Fibroblast of lung (primary cell): ENCODE measurements at places on chromosomes 2 and 18. TPM values are rescaled to one million over a fixed set of nuclear protein-coding genes. Genes with fewer than 3 reads are reported as not detected.

Gene KLHL41
- polyA plus RNA-seq, result 0.42 and 1.2 TPM in 2 replicates

Gene NDUFAF7
- 12.8 and 16.8 TPM in 2 replicates for polyA plus RNA-seq

Gene GALNT13
- polyA plus RNA-seq, result not detected in 2 replicates

Gene LBX2
- 0.52 and 0.69 TPM in 2 replicates for polyA plus RNA-seq

Gene CNDP1
- polyA plus RNA-seq, result not detected in 2 replicates

Gene NABP1
- 64.2 and 123 TPM in 2 replicates for polyA plus RNA-seq

Gene PROC
- not detected in 2 replicates for polyA plus RNA-seq

Gene SETBP1
- 1.9 and 5.4 TPM in 2 replicates for polyA plus RNA-seq

Gene ABHD3
- 5.1 and 6.3 TPM in 2 replicates for polyA plus RNA-seq

Gene RAMP1
- 3.2 and 3.3 TPM in 2 replicates for polyA plus RNA-seq

DNA sequence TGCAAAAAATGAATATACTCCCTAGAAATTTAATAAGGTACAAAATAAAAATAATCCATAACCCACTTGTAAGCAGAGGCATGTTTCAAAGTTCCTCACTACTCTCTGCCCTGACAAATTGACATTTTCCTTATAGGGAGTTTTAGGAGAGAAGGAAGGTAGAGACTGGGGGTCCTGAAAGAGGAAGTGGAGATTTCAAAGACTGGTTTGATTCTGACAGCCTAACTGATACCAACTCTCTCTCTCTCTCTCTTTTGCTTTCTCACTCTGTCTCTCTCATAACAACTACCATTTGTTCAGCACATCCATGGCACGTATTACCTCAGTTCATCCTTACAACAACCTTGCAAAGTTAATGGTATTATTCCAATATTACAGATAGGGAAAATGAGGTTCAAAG, 18.6 kb downstream of the FZD7 start:
- no peak for DNase-seq
- H3K4me3 ChIP-seq, result no peak overlapping the region
- no peaks in the 10 kb centered on the region for H3K36me3 ChIP-seq

DNA sequence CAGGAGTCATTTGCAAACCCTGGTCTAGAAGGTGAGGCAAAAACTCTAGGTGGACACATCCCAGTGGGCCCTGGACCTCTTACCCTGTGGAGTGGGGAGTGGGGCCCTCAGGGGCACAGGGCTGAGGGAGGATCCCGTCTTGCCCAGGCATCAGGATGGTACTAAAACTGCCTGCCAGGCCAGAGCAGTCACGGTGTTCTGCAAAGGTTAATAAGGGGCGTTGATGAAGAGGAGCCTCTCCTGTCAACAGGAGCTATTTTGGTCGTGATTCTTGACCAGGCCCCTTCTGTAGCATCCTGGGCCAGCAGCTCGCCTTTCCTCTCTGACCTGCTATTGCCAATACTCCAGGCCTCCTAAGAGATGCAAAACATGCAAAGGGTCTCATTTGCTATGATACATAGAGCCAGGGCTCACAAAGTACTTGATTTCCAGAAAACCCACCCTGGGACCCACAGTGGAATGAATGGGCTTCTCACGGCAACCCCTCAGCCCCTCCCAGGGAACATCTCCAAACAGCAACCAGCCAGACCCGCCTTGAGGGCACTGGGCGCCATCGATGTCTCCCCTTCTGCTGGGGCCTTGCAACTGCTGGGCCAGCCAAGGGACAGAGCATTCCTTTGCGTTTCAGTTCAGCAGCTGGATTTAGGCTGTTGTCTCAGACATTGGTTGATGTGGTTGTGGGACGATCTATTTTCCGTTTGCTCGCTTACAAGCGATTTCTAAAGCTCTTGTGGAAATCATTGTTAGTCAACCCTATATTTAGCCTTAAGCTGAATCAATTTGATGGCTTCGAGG, 111.1 kb downstream of the PDCL3 start:
- no peak for DNase-seq
- no peak overlapping the region for H3K4me3 ChIP-seq
- H3K27me3 ChIP-seq, result peaks cover 7% of the 10 kb centered on the region
- no peak overlapping the region for H3K27ac ChIP-seq
- no peaks in the 10 kb centered on the region for H3K36me3 ChIP-seq
- no peaks in the 10 kb centered on the region for H3K4me1 ChIP-seq

DNA sequence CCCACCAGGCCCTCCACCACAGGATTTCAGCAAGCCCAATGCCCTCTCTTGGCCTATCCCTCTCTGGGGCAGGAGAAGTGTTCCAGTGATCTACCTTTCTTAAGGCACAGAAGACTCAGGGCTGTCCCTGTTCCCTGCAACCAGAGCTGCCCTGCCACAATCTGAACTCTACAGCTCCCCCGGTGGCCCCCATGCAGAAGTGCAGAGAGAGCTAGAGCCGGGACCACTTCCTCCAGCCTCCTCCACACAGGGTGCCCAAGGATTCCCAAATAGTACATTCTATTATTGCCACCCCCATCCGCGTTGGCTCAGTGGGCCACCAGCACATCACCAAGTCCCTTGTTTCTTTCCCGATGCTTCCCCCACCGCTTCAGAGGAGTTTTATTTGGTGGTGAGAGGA, 114.8 kb upstream of the PTPRM start:
- H3K4me1 ChIP-seq, result no peaks in the 10 kb centered on the region
- H3K4me3 ChIP-seq, result no peak overlapping the region
- H3K36me3 ChIP-seq, result no peaks in the 10 kb centered on the region
- no peaks in the 10 kb centered on the region for H3K27me3 ChIP-seq
- H3K27ac ChIP-seq, result no peak overlapping the region
- DNase-seq, result no peak

DNA sequence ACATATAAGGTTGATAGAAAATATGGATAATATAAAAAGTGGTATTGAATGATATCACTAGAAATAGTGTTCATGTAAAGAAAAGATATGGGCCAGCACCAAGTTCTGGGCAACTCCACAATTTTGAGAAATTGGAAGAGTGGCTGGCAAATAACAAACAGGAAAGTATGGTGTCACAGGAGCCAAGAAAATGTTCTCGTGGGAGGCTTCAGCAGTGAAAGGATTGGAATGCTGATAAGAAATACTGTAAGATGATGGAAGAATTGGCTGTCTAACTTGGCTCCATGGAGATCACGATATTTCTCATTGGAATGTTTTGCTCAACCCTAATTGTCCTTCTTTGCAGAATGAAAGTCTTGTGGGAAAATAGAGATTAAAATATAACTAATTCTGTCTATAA, 856.8 kb downstream of the DPP10 start:
- DNase-seq, result no peak
- H3K27me3 ChIP-seq, result no peaks in the 10 kb centered on the region
- H3K27ac ChIP-seq, result no peak overlapping the region
- H3K36me3 ChIP-seq, result no peaks in the 10 kb centered on the region
- no peaks in the 10 kb centered on the region for H3K4me1 ChIP-seq
- H3K4me3 ChIP-seq, result no peak overlapping the region

- no peak for DNase-seq
- peaks cover 82% of the 10 kb centered on the region for H3K27me3 ChIP-seq
- no peaks in the 10 kb centered on the region for H3K36me3 ChIP-seq
- no peak overlapping the region for H3K4me3 ChIP-seq
Measured at GRCh38 chr2:181682026-181682789, 1.9 kb upstream of the NEUROD1 start.

DNA sequence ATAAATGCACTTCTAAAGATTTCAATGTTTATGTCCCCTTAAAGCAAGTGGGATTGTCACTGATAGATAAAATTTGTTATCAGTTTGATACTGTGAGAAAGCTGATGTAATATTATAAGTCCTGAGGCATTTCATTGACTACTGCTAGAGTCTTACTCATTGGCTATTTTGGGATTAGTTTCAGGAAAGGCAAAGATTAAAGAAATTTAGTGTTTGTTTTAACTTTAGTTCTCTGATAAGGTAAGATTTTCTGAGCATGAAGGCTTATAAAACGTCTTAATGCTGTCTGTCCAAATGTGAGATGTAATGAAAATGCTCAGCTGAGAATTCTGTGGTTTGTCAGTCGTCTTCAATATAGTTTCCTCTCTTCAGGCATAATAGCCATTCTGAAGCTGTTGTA, 886.4 kb upstream of the CDH2 start:
- no peak overlapping the region for H3K27ac ChIP-seq
- no peaks in the 10 kb centered on the region for H3K4me1 ChIP-seq
- H3K4me3 ChIP-seq, result no peak overlapping the region
- no peaks in the 10 kb centered on the region for H3K27me3 ChIP-seq

DNA sequence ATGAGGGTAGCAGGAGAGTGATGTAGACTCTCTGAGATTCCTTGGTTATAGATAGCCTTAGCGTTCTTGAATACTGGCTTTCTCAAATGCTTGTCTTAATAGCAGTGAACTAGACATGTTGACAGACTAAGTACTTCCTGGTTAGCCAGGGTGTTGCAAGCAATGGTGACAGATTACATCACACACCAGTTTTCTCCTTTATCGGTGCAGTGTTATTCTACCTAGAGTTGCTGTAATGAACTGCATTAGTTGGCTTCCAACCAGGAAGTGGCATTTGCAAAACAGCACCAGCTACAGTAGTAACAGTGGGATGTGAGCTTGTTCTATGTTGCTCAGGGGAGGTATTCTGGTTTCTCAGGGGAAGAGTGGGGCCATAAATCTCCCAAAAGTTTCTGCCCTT, 582.2 kb upstream of the DDX18 start:
- no peaks in the 10 kb centered on the region for H3K27me3 ChIP-seq
- no peak overlapping the region for H3K4me3 ChIP-seq
- no peak for DNase-seq
- no peaks in the 10 kb centered on the region for H3K36me3 ChIP-seq

DNA sequence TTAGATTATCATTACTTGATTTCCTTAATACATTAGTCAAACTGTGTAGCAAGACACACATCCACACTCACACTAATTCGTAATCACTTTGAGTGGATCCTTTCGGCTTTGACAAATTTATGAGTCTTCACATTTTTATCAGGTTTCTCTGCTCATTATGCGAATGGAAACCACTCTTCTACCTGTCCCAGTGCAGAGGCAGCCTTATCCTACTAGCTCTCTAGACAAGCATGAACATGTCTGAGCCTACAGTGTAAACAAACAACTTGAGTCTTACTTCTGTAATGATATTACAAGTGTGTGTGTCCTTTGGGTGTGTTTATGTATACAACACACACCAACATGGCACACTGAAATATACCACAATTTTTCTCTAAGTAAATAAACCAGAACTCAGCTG, 361.9 kb upstream of the CHST9 start:
- no peaks in the 10 kb centered on the region for H3K4me1 ChIP-seq
- H3K36me3 ChIP-seq, result no peaks in the 10 kb centered on the region
- DNase-seq, result no peak
- no peak overlapping the region for H3K4me3 ChIP-seq
- no peaks in the 10 kb centered on the region for H3K27me3 ChIP-seq

DNA sequence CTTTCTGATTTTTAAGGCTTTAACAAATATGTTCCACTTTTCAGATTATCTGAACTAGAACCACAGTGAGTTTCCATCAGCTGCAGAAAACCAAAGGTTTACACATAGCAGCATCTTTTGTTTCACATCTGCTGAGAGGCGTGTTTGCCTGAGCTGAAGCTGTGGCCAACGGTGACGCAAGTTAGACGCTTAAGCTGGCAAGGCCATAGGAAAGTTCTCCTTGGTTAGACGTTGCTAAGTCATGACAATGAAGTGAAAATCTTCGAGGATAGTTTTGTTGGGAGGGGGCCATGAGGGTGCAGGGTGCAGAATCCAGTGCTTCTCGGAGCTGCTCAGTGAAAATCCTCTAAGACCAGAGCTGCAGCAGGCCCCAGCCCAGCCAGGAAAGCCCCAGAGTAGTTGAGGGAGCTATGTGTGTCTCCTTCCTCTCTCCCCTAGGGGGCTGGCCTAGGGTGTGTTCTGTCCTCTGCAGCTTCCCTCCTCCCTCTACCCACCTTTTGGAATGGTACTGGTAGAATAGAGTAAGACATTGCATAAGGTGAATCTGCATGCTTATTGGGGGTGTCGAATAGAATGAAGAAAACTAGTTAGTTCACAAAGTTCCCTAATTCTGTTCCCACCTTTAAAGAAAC, 105.4 kb downstream of the FHOD3 start:
- peak; percentile 11 for DNase-seq
- no peak overlapping the region for H3K4me3 ChIP-seq
- no peaks in the 10 kb centered on the region for H3K36me3 ChIP-seq
- H3K27ac ChIP-seq, result no peak overlapping the region

DNA sequence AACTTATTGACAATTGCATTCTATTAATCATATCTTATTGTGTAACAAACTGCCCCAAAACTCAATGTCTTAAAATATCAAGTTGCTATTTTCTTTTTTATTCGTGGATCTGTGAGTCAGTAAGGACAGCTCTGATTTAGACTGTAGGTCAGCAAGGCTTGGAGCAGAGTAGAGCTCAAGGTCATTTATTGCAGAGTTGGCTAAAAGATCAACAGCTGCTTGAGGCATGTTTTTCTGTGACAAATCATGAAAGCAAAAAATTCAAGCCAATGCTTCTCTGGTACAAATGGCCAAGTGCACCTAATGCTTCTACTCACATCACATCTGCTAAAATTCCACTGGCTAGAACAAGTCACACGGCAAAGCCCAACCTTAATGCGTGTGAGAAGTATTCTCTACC, 497.7 kb upstream of the LRATD1 start:
- H3K27ac ChIP-seq, result no peak overlapping the region
- no peaks in the 10 kb centered on the region for H3K27me3 ChIP-seq

- H3K4me1 ChIP-seq, result peaks cover 3% of the 10 kb centered on the region
- H3K4me3 ChIP-seq, result no peak overlapping the region
- no peak overlapping the region for H3K27ac ChIP-seq
- H3K36me3 ChIP-seq, result no peaks in the 10 kb centered on the region
- H3K27me3 ChIP-seq, result no peaks in the 10 kb centered on the region
Measured at GRCh38 chr2:152198499-152198898, 22.9 kb upstream of the STAM2 start.

DNA sequence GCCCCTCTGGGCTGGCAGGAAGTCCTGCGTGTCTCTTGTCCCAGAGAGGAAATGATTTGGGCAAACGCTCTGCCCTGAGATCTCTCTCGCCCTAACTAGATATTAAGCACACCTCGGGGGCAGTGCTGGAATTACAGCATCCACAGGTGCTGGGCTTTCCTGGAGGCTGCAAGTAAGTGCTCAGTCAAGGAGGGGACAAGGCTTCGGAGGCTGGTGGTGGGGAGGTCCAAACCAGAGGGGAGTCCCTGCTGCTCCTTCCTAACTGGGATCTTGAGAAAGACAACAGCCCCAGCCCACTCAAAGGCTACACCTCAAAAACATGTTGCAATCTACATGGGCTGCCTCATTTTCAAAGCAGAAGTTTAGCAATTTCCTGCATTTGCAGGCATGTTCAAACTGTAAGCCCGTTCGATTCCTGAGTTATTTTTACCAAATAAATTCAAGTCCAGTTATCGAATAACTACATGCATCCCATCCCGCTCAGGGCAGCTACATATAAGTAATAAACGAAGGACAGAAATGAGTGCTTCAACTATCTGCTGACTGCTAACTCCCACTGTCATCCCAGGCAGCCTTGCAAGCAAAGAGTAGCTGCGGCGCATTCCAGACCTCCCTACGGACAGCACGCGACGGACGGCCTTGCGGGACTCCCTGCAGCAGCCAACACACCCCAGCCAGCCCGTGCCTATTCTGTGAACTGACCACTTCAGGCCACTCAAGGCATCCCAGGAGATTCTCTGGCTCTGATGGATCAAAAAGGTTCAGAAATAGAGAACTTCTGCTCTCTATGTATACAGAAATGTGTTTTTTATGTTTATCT, 27.5 kb downstream of the ZNF516 start:
- peaks cover 1% of the 10 kb centered on the region for H3K36me3 ChIP-seq
- H3K27me3 ChIP-seq, result no peaks in the 10 kb centered on the region
- H3K27ac ChIP-seq, result no peak overlapping the region
- H3K4me3 ChIP-seq, result no peak overlapping the region
